ENCODE measurements at places on chromosomes 4 and X.

- DNase-seq, result no peak
Measured at GRCh38 chr4:2256781-2257191, 5.1 kb downstream of the MXD4 start.

GRCh38 chr4:26157541-26157940 lies 163.3 kb upstream of the RBPJ start:
- DNase-seq, result no peak

GRCh38 chr4:145493166-145493565 lies 11.5 kb downstream of the SMAD1 start:
- DNase-seq, result no peak

GRCh38 chr4:45120163-45120562 lies 393.8 kb upstream of the GNPDA2 start:
- no peak for DNase-seq

GRCh38 chr4:173318648-173319211 lies 15.4 kb downstream of the HMGB2 start:
- DNase-seq, result no peak

DNA sequence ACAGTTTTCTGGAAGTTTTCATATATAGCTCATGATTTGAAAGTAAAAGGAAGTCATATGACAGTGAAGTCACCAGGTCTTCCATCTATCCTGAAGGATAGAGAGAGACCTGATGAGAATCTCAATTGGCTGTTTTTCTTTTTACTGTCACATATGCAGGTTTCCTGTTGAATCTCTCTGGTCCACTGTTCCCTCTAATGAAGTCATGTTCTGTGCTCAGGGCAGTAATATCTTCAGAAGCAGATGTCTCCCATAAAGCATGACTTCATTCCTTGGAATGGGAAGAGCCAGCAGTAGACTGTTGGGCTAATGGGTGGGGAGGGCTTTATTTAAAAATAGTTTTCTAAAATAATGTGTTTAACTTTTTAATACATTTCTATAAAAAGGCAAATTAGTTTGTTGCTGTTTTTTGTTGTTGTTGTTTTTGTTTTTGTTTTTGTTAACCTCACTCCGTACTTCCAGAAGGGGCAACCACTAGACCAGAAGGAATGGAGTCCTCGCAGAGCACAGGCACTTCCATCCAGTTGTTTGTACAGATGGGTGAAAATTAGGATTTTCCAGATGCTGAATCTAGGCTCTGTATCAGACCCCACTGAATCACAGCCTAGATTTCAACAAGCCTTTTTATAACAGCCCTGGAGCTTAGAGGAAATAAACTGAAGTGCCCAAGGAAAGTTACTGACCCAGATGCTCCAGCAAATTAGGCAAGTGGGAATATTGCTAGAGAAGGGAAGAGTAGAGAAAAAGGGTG lies 54.2 kb downstream of the AWAT2 start:
- no peak for DNase-seq

GRCh38 chr4:101141230-101141629 lies 206.1 kb downstream of the PPP3CA start:
- DNase-seq, result no peak

DNA sequence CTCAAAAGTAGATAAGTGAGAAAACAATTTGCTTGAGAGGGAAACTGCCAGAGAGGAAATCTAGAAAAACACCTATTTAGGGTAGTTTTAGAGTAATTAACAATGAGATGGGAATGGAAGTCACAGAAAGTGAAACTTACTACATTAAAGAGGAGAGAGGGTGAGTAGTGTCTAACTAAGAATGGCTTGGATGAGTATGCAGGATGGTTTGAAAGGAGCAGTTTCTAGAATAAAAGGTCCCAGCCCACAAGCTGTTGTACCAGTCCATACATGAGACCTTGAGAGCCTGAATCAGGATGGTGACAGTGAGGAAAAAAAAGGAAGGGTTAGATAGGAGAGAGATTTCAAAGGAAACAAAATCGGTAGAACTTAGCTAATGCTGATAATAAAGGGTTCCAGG lies 1.3 kb downstream of the GAR1 start:
- DNase-seq, result no peak

- no peak for DNase-seq
Measured at GRCh38 chrX:47170861-47171692, 22.6 kb upstream of the UBA1 start.

GRCh38 chrX:101357166-101357795 lies 8.7 kb upstream of the TIMM8A start:
- no peak for DNase-seq

- DNase-seq, result no peak
Measured at GRCh38 chr4:185541251-185541727, 6.0 kb upstream of the PDLIM3 start.

All from T-helper 22 cell (primary cell).